ENCODE measurements at places on chromosomes 12 and 14.

GRCh38 chr14:100839681-100840111 is 13.8 kb downstream of the MEG3 start:
- no peak for DNase-seq

GRCh38 chr12:51867371-51867770 is 18.9 kb upstream of the FIGNL2 start:
- DNase-seq: no peak

GRCh38 chr14:22106700-22107697 is 433.4 kb upstream of the OR4E1 start:
- no peak for DNase-seq

GRCh38 chr12:109997393-109997792 is 1.2 kb upstream of the GIT2 start:
- no peak for DNase-seq

DNA sequence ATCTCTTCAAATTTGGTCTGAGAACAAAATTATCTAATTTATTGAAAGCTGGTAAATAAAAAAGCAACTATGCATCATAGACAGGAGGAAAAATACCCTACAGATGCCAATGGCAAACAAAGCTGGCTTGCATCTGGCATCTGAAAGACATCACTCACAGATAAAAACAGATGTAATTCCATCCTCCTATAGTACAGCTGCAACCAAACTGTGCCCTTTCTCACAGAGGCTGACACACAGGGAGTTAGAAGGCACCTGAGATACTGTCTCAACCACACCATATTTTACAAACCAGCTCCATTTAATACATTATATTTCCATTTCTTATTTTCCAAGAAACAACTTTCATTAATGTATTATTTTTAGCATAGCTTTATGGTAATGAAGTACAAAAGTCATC is 39.4 kb downstream of the DUSP16 start:
- DNase-seq: no peak

DNA sequence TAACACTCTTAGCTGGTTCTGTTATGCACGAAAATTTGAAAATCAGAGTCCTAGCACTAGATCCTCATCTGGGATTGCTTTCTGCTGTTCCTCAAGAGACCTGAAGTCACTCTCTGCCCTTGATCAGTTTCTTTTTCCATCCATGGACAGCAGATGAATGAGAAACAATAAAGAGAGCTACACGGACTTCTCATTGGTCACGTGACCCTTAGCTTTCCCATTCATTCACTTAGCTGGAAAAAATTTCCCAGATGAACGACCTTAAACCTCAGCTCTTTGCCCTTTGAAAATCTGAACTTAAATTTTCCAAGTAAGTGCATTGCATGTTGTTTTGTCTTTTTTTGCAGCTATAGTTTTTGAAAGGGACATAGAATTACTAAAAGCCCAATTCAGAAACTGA is 27.2 kb upstream of the RGS6 start:
- DNase-seq: no peak

GRCh38 chr12:52007158-52007921 is 594 bp downstream of the TAMALIN start:
- peak; percentile 52 for DNase-seq

GRCh38 chr12:108611884-108612415 is 14.1 kb upstream of the TMEM119 start:
- peak; percentile 46 for DNase-seq

DNA sequence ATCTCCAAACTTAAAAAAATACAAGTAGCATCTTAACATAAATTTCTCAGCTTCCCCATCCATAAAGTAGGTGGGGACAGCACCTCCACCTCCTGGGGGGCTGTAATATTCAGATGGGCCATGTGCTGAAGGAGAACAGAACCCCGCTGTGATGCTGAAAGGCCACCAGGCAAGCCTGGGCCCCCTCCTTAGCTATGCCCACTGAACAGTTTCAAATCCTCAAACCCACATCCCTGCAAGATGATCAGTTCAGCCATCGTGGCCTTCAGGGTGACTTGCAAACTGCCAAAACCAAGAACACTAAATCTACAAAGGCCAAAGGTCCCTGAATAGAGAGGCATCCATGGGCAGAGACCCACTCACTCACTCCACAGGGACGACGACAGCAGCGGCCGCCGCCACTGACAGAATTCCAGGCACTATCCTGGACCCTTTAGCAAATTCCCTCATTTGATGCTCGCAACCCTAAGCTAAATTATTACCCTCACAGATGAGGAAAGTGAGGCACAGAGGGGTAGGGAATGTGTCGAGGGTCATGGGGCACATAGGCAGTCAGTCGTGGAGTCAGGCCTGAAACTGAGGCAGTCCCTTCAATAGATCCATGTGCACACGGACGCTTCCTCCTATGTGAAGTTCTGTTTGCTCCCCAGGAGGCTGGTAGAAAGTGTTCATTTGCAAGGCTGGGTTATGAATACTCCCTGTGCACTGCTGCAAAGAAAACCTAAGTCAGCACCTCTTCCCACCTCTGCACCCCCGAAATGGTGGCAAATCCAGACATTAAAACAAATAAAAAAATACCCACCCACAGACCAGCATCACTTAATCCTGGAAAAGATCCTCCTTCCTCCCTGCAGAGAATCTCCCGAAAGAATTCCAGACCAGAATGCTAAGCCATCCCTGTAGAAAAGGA is 5.9 kb downstream of the ITPK1 start:
- DNase-seq: no peak

- DNase-seq: no peak
These were observed 72.9 kb downstream of the DAAM1 start for GRCh38 chr14:59261334-59261733.

DNA sequence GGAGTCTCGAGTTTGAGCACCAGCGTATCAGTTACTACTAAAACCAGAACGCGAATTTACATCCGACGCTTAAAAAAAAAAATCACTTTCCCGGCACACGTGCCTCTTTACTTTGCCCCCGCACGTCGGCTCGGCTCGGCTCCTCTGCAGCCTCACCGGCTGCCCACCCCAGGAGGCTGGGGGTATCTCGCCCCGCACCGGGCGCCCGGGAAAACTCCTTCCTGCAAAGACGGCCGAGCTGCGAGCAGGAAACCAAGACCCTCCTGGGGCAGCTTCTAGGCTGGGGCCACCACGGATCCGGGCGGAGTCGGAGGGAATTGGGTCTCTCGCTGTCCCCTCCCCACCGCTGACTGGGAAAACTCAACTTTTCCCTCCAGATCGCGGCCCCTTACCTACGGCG is 610 bp downstream of the VSIG10 start:
- peak; percentile 4 for DNase-seq

DNA sequence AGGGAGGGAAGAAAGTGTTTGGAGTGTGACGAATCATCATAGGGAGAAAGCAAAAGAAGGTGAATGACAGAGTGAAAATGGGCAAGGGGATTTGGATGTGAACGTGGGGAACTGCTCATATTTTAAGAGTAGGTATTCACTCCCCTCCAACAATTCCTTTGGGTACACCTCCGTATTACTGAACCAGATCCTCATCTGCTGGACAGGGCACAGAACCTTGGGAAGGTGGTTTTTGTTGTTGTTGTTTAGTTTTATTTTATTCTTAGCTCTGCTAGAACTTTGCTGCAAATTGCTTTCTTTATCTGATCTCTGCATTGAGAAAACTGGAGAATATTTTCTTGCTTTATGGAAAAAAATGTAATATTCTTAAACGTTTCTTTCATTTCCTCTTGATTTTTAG is 7.1 kb downstream of the SCN8A start:
- no peak for DNase-seq

- DNase-seq: no peak
These were observed 83.6 kb upstream of the DDHD1 start for GRCh38 chr14:53236708-53237107.

- DNase-seq: no peak
These were observed 5.7 kb downstream of the ETFRF1 start for GRCh38 chr12:25200703-25201102.

DNA sequence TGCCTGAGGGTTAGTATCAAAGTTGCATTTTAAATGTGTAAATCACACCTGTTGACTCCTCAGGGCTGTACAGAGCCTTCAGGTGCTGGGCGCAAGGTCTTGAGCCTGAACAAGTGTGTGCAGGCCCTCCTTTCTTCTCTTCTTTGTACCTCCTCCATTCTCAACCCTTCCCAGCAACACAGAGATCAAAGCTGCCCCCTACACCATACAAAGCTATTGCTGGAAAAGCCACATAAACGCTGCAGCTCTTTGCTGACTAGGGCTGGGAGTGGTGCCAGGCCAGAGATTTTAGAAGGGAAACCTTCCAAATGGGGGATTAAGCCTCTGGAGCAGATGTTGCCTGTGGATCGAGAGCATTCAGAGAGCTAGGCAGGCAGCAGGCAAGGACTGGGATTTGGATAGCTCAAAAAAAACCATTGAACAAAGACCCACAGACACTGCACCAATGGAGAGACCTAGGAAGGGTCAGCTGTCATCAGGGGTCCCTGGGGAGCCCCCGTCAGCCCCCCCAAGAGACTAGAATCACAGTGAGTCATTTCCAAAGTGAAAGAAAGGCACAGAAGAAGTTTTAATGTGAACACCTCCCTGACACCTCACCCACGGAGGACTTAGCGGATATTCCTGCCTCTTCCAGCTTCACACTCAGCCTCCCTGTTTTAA is 18.2 kb upstream of the SUSD6 start:
- no peak for DNase-seq

- DNase-seq: no peak
These were observed 168.7 kb downstream of the PHLDA1 start for GRCh38 chr12:75862692-75863471.

DNA sequence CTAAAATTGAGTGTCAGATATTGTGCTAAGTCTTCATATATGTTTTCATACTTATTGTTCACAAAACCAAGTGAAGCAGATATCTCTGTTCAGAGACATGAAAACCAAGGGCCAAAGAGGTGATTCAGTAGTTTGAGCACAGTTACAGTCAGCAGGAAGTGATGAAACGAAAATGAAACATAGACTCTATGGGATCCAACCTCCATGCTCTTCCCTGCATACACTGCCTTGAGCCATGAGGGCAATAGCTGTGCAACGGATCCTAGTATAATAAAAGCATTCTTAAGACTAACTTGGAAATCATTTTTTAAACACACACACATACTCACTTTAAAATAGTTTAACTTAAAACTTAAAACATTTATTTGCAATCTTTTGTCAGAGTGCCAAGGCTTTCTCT is 27.9 kb downstream of the ESR2 start:
- no peak for DNase-seq

- no peak for DNase-seq
These were observed 201.3 kb upstream of the RBM19 start for GRCh38 chr12:114167431-114167830.

GRCh38 chr14:59265808-59266207 is 77.3 kb downstream of the DAAM1 start:
- peak; percentile 7 for DNase-seq

DNA sequence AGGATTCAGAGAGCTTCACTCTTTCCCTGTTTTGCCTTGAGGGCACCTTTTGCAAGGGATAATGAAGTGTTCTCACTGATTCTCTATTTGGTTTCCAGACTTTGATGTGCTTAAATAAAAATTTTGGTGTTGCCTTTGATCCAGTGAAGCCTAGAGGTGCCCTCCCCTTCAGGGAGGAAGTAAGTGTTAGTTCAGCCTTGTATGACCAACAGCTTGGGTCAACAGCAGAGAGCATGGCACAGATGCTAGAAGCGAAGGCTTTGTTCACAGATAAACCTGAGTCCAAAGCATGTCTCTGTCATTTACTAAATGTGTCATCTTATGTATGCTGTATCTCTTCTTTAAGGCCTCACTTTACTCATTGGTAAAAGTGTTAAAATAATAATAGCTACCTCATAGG is 52.8 kb upstream of the STXBP6 start:
- no peak for DNase-seq

Measured in stimulated activated naive CD8-positive, alpha-beta T cell treated with anti-CD3 and anti-CD28 coated beads, Interleukin-15, amount 100 ng/mL, for 72 hours (primary cell).